ENCODE measurements at places on chromosomes 12 and 14.

- DNase-seq, result no peak
Observed at GRCh38 chr14:24818058-24818822, 184.2 kb upstream of the GZMB start.

GRCh38 chr14:46259536-46259935 is 392.0 kb downstream of the RPL10L start:
- DNase-seq, result no peak

- DNase-seq, result no peak
Observed at GRCh38 chr12:64652346-64652745, 42.1 kb downstream of the RASSF3 start.

- no peak for DNase-seq
Observed at GRCh38 chr12:56001487-56002100, 4.5 kb downstream of the SUOX start.

Measured in globus pallidus (tissue), 1 donor.